Stimulated activated naive CD4-positive, alpha-beta T cell treated with Interleukin-2 at 50 U/mL for 16 hours (primary cell): ENCODE measurements at places on chromosomes 3 and 15.

GRCh38 chr3:141389703-141390102, 21.4 kb downstream of the ZBTB38 start:
- DNase-seq: no peak

- no peak for DNase-seq
Observed at GRCh38 chr3:126102530-126102951, 18.6 kb upstream of the SLC41A3 start.

DNA sequence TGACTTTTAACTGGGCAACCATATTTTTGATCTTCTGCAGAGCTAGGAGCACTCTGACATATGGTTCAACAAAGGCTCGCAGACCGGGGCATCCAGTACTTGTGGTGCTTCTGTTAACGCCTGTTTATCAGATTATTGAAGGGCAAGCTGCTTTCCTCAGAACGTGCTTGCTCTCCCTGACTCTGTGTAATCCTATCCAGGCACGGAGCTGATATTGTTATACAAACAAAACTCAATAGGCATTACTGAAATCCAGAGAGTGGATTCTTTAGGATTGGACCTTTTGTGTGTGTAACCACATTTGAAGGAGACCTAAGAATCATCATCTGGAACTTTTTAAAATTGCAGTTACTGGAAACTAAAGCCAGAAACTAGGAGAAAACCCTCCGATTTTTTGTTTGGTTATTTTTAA, 246.5 kb downstream of the PTPRG start:
- no peak for DNase-seq

GRCh38 chr15:74322558-74323180, 44.8 kb downstream of the CYP11A1 start:
- DNase-seq: peak; percentile 34

DNA sequence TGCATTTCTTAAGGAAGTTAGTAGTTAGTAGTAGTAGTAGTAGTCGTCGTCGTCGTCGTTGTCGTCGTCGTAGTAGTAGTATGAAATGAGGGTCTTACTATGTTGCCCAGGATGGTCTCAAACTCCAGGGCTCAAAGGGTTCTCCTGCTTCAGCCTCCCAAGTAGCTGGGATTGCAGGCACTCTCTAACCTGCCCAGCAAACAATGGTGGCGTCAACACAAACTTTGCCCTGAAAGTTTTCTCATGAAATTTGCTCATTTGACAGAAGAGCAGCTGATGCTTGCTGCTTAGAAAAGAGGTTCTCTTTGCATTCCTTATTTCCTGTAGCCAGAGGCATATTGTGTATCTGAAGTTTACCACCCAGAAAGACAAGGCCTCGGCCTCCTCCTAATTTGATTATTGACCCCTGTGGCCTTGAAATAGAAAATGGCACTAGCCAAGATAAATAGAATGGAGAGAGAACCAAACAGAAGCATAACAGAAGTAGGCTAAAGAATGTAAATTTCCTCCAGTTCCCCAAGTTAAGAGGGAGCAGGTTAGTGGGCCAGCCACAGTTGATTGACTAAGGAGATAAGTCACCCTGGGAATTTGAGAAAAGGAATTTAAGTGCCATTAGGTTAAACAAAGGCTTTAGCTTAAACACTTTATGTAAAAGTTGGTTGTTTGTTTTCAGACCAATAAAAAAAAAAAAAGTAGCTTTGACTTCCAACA, 166.2 kb upstream of the ROBO2 start:
- no peak for DNase-seq

- no peak for DNase-seq
Observed at GRCh38 chr3:18134386-18135059, 290.6 kb downstream of the SATB1 start.

- no peak for DNase-seq
Observed at GRCh38 chr3:74331711-74332110, 282.7 kb downstream of the CNTN3 start.

DNA sequence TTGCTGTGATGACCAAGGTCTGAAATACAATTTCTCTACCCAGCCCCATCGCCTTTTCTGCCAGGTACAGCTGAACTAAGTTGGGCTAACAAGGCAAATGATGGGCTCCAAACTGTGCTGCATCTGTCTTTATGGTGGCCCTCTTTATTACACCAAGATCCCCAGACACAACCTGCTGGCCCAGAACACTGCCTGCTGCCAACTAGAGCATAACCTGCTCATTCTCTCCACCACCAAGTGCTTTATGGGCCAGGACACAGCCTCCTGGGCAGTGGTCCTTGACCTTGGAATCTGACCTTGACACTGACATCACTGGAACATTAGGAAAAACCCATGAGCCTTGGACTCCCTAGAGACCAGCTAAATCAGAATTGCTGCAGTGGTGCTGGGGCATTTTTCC, 3.3 kb downstream of the LINS1 start:
- no peak for DNase-seq

DNA sequence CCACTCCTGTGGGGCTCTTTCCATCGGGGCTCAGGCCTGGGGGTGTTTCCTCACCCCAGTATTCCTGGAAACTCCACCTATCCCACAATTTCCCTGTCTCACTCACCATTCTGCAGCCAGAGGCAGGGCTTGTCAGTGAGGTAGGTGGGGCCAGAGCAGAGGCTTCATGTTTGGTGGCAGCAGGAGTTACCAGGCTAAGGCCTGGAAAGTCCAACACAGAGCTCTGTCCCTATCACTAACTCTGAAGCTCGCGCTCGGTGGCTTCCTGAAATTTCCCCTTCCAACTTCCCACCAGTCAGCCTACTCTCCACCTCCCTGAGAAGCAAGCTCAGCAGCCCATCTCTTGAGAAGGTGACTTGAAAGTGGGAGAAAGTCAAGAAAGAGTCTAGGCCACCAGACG, 44.2 kb downstream of the CDC25A start:
- no peak for DNase-seq

DNA sequence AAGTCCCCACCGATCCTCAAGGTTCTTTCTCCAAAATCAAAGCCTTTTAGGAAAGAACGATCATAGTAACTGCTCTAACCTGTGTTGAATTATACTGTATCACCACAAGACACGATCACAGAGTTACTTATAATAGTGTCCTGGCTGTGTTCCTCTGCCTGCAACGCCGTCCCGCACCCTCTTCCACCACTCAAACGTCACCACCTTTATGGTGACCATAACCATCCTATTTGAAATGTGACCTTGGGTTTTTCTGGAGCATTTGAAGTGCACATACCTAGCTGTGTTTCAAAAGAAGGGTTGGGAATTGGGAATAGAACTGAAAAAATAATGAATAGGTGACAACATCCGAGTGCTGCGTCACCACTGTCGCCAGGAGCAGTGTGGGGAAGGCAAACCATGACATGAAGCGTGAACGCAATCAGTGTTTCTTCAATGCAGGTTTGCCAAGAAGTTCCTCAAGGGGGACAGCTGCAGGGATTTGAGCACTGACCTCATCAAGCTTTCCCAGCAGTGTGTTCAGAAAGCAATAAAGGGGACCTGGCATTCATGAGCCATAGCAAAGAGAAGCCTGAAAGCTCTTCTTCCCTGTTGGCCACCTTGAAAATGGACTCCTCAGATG, 769 bp upstream of the SELENOS start:
- DNase-seq: no peak

DNA sequence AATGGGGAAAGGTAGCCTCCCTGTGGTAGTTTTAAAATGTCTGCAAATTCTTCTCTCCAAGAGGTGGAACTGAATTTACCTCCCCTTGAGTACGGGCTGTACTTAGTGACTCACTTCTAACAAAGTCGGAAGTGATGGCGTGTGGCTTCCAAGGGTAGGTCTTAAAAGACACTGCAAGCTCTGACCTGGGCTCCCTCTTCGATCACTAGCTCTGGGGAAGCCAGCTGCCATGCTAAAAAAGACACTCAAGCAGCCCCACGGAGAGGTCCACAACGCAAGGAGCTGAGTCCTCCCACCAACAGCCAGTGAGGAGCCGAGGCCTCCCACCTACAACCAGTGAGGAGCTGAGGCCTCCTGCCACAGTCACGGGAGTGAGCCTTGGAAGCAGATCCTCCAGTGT, 122.0 kb upstream of the HACD2 start:
- no peak for DNase-seq

DNA sequence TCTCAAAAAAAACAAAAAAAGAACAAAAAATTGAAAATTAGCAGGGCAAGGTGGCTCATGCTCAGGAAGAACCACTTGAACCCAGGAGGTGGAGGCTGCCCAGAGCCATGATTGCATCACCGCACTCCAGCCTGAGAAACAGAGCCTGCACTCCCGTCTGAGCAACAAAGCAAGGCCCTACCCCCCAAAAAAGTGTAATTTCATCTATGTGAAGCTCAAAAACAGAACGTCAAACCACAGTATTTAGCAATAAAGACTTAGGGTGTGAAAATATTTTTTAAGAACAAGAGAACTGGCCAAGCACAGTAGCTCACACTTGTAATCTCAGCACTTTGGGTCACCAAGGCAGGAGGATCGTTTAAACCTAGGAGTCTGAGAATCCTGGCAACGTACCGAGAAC, 38.2 kb downstream of the STAG1 start:
- DNase-seq: no peak

- DNase-seq: no peak
Observed at GRCh38 chr15:38646716-38647115, 82.1 kb upstream of the RASGRP1 start.

GRCh38 chr3:156627946-156628569, 46.3 kb upstream of the TIPARP start:
- DNase-seq: no peak

DNA sequence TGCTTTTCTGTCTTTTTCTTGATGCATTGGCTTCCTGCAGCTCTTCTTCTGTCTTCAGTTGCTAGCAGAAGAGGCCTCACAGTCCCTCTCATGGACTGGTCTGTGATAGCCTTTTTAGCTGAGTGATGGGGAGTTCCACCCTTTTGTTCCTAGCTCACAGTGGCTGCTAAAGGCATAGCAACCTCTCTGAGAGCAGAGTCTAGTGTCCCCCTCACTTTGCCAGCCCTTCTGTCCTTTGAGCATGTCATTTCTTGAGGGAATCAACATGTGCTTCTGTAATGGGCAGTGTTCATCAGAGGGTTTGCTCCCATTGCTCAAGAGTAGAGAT, 44.4 kb downstream of the GAP43 start:
- no peak for DNase-seq

- DNase-seq: no peak
Observed at GRCh38 chr3:5194341-5194740, 6.8 kb downstream of the EDEM1 start.

DNA sequence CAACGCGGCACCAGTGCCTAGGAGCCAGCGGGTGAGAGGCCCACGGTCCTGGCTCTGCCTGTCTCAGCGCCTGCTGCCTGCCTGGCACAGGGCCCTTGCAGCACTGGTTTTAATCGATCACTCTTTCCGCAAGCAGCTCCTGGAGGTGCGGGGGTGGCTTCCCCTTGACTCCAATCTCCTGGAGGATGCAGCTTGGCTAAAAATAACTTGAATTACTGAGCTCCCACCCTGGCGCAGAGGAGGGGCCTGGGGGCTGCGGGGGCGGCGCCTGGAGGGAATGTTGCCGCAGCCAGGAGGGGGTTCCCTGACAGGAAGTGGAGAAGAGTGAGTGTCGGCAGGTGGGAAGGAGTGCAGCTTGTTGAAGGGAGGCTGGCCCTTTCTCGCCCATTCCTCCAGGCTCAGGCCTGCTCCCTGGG, 9.9 kb upstream of the RPL29 start:
- DNase-seq: no peak
